COR-L47 (cell line): ENCODE measurements at places on chromosomes 2 and 18.

GRCh38 chr2:214774108-214774507 is 35.4 kb downstream of the BARD1 start:
- no peak for DNase-seq

- DNase-seq = no peak
Observed at GRCh38 chr2:20542746-20543468, 96.0 kb downstream of the RHOB start.

DNA sequence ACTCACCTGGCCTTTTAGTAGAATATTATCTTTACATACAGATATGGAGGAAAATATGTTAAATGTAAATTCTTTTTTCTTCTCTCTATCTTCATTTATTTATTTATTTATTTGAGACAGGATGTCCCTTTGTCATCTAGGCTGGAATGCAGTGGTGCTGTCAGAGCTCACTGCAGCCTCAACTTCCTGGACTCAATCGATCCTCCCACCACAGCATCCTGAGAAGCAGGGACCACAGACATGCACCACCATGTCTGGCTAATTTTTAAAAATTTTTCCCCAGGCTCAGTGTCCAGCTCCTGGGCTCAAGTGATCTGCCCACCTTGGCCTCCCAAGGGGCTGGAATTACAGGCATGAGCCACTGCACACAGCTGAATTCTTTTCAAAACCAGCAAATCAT is 20.3 kb downstream of the KYNU start:
- no peak for DNase-seq

GRCh38 chr2:144959416-144959815 is 439.5 kb upstream of the ZEB2 start:
- DNase-seq = no peak

GRCh38 chr2:196980473-196980872 is 54.0 kb upstream of the PGAP1 start:
- no peak for DNase-seq

GRCh38 chr18:71079606-71080005 is 790.8 kb downstream of the SOCS6 start:
- DNase-seq = no peak

DNA sequence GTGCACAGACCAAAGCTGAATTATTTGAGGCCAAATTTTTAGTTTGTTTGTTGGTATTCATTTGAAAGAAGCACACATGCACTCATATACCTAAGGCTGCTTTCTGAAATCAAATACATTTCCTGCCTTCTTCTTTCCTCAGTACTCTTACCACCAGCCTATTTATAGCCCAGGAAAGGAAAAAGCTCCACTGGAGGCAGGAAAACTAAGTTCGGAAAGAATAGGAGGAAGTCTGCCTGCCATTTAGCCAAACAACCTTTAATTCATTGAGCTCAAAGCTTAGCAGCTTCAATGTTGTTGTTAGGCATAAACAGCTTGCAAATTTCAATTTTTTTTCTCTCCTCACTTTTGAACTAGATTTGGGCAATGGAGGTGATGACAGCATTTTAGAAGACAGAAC is 40.4 kb upstream of the RASGRP3 start:
- no peak for DNase-seq

- DNase-seq = no peak
Observed at GRCh38 chr2:99987160-99987559, 155.2 kb downstream of the AFF3 start.

GRCh38 chr2:122545821-122546220 is 790.4 kb downstream of the TSN start:
- DNase-seq = no peak

GRCh38 chr2:95387358-95387757 is 15.2 kb upstream of the FAHD2A start:
- DNase-seq = no peak

DNA sequence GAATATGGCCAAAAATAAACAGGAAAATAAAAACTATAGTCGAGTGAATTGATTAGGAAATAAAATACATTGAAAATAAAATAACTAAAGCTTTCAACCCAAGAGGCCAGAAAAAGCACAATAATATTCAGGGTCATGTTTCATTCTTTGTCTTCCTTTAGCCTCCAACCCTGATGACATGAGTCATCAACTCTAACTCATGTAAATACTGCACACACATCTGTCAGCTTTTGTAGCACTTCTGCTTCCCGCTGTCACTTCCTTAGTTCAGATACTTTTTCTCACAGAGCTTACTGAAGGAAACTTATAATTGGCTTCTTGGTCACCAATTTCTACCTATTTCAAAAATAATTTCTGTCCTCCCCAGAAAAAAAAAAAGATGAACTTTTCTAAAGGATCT is 112.8 kb downstream of the UPP2 start:
- DNase-seq = no peak

DNA sequence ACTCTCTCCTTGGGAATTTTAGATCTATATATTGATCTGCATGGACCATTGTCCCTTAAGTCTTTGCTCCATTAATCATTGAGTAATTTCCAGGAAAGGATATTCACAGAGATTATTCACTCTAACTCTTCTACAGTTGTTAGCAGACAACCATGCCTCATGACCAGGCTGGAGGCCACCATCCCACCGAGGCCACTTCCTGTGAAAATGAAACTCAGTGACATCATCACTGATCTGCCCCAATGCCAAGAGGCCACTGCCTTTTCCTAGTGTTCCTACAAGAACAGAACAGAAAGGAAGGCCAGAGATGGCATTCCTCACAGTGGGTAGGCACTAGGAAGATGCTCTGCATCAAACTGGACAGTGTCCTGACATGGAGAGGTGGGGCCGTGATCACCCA is 161.3 kb downstream of the DTNA start:
- no peak for DNase-seq

DNA sequence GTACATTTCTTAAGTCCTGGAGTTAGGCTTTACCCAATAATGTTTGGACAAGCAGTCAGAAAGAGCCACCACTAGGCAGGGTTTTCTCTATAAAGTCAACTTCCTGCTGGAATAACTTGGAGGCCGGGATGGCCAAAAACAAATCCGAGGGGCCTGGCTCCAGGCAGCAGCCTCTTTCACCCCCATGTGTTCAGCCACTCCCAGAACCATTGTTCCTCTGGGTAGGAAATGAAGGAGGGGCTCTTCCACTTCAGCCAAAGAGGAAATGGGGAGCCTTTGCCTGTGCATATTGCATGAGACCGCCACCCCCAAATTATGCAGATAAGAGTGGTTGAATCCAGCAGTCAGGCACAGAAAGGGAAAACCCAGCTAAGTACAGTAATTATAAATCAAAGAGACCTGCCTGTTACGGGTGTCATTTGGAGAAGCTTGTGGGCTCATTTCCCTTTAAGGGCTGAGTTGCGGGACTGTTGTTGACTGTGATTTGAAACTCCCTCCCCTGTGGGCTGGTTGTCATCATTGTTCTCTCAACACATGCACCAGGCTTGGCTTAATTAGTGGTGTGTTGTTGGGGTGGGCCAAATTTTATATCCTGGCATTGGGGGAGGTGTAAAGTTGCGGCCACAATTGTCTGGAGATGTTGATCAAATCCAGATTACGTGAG is 212.8 kb upstream of the SOX11 start:
- DNase-seq = peak; percentile 66

- no peak for DNase-seq
Observed at GRCh38 chr2:29055601-29056000, 18.7 kb downstream of the PCARE start.

DNA sequence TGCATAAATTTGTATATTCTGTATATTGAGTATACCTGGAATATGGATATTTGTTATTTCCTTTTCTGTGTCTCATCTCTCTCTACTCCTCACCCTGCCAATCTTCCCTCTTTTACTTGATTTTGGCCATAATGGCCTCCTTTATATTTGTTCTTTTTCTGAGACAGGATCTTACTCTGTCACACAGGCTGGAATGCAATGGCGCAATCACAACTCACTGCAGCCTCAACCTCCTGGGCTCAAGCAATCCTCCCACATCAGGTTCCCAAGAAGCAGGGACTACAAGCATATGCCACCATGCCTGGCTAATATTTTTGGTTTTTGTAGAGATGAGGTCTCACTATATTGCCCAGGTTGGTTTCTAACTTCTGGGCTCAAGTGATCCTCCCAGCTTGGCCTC is 30.5 kb downstream of the PREPL start:
- DNase-seq = no peak
